Activated CD4-positive, alpha-beta T cell treated with anti-CD3 and anti-CD28 coated beads, Interleukin-2, amount 10 ng/mL, durations not matched to agents 7 days and 5 days (primary cell): ENCODE measurements at places on chromosomes 7 and 10. TPM values are rescaled to one million over a fixed set of nuclear protein-coding genes. Genes with fewer than 3 reads are reported as not detected.

The VSTM4 gene
- 0.15 TPM for total RNA-seq

GRCh38 chr10:10796774-10797415 lies 220.8 kb upstream of the CELF2 start:
- no peak overlapping the region for H3K4me3 ChIP-seq
- no peak overlapping the region for H3K27ac ChIP-seq
- DNase-seq, result no peak
- H3K4me1 ChIP-seq, result no peaks in the 10 kb centered on the region
- no peaks in the 10 kb centered on the region for H3K36me3 ChIP-seq

DNA sequence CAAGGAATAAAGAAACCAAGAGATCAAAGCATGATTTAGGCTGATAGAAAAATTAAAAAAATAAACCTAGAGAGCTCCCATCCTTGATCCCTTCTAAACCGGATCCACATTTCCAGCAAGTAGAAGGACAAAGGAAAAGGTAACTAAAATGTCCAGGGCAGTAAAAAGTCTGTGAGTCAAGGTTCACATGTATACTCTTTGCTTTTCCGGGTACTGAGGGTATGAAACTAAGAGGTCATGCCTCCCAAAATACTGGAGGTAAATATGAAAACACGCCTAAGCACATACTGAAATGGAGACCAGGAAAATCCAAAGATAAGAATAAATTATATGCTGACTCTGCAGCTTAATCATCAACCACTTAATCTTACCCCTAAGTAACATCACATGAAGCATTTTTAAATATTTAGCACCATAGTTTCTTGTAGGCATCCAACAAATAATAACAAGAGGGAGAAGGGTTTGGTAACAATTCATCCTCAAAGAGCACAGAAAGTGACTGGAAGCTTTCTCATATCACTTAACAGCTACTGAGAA lies 35.4 kb downstream of the JAZF1 start:
- no peaks in the 10 kb centered on the region for H3K36me3 ChIP-seq
- H3K27me3 ChIP-seq, result no peaks in the 10 kb centered on the region
- H3K27ac ChIP-seq, result no peak overlapping the region
- H3K4me3 ChIP-seq, result no peak overlapping the region

The OR6B1 gene
- not detected for total RNA-seq

GRCh38 chr7:100545360-100546128 lies 6.5 kb downstream of the AGFG2 start:
- no peaks in the 10 kb centered on the region for H3K27me3 ChIP-seq
- peak overlapping the region; percentile 87 for H3K27ac ChIP-seq
- DNase-seq, result no peak
- peak overlapping the region; percentile 48 for H3K4me3 ChIP-seq
- peaks cover 39% of the 10 kb centered on the region for H3K36me3 ChIP-seq

The PTPRE gene
- 24.1 TPM for total RNA-seq

The SAP25 gene
- total RNA-seq, result 34.6 TPM

- peaks cover under 1% of the 10 kb centered on the region for H3K27me3 ChIP-seq
- H3K4me1 ChIP-seq, result no peaks in the 10 kb centered on the region
- no peaks in the 10 kb centered on the region for H3K36me3 ChIP-seq
- DNase-seq, result no peak
- H3K27ac ChIP-seq, result no peak overlapping the region
These were observed 262.6 kb upstream of the LYZL1 start for GRCh38 chr10:29026065-29026797.

DNA sequence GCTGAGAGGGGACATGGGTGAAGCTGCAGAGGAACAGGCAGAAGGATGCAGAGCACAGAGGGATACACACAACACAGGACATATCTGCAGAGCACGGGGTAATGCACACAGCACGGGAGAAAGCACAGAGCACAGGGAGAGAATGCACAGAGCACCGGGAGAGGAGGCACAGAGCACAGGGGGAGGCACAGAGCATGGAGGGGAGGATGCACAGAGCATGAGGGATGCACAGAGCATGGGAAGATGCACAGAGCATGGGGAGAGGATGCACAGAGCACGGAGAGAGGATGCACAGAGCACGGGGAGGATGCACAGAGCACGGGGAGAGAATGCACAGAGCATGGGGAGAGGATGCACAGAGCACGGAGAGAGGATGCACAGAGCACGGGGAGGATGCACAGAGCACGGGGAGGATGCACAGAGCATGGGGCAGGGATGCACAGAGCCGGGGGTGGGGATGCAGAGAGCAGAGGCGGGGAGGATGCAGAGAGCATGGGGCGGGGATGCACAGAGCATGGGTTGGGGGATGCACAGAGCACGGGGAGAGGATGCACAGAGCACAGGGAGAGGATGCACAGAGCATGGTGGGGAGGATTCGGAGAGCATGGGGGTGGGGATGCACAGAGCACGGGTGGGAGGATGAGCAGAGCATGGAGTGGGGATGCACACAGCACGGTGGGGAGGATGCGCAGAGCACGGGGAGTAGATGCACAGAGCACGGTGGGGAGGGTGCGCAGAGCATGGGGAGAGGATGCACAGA lies 230.0 kb downstream of the ADAM12 start:
- H3K4me1 ChIP-seq, result peaks cover 2% of the 10 kb centered on the region
- H3K27me3 ChIP-seq, result no peaks in the 10 kb centered on the region
- no peak for DNase-seq
- no peaks in the 10 kb centered on the region for H3K36me3 ChIP-seq
- H3K27ac ChIP-seq, result no peak overlapping the region

DNA sequence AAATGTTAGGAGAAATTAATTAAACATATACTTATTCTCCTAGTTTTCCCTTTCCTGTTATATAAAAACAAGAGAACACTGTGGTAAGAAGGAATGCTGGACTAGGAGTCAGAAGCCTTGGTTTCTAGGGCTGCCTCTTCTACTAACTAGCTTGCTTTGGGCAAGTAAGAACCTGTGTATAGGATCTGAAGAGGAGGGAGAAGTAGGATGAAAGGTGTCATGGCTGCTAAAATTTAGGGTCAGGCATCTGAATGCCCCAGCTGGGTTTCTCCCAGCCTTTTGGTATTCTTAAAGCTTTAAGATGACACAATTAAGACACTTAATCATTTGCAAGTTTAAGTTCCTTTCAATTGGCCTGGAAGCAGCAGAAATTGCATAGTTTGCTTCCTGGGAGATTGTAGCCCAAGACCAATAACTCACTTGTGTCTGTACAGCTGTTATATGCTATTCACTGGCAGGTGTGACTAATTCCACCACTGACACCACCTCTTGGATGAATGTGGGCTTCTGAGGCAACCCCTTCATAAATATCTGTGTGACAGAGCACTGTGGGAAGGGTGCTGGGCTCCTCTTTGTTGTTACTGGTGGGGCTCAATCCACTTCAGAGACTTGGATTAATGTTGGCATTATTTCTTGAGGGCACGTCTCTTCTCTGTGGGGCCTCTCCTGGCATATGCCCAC lies 137.2 kb downstream of the LRMDA start:
- no peak overlapping the region for H3K27ac ChIP-seq
- DNase-seq, result no peak
- no peaks in the 10 kb centered on the region for H3K27me3 ChIP-seq
- H3K4me3 ChIP-seq, result no peak overlapping the region
- no peaks in the 10 kb centered on the region for H3K4me1 ChIP-seq

DNA sequence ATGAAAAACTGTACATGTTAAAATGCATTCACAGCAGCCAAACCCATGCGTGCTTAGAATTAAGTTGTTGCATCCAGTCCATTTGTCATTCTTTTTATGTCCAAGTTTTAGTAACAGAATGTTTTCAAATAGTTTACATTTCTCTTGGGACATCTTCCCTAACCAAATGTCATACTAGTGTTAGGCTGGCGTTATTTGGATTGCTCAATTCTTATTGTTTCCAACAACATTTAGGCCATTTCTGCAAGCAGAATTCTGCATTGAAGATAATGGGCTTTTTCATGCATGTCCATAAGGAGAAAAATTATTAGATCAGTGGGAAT lies 203.0 kb downstream of the HIBADH start:
- H3K27me3 ChIP-seq, result peaks cover 11% of the 10 kb centered on the region
- H3K27ac ChIP-seq, result no peak overlapping the region
- no peaks in the 10 kb centered on the region for H3K36me3 ChIP-seq
- no peaks in the 10 kb centered on the region for H3K4me1 ChIP-seq
- DNase-seq, result no peak

- H3K4me1 ChIP-seq, result peaks cover 18% of the 10 kb centered on the region
- H3K36me3 ChIP-seq, result peaks cover 18% of the 10 kb centered on the region
- H3K27ac ChIP-seq, result no peak overlapping the region
- H3K4me3 ChIP-seq, result no peak overlapping the region
- H3K27me3 ChIP-seq, result no peaks in the 10 kb centered on the region
- peak; percentile 16 for DNase-seq
These were observed 13.1 kb downstream of the UMAD1 start for GRCh38 chr7:7653593-7654187.

DNA sequence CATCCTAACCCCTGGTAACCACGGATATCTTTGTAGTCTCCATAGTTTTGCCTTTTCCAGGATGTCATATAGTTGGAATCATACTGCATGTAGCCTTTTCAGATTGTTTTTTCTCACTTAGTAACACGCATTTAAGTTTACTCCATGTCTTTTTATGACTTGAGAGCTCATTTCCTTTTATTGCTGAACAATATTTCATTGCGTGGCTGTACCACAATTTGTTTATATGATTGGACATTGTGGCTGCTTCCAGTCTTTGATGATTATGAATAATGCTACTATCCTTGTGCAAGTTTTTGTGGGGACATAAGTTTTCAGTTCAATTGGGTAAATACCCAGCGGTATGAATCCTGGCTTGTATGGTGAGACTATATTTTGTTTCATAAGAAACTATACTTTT lies 60.8 kb downstream of the AOAH start:
- peaks cover 18% of the 10 kb centered on the region for H3K36me3 ChIP-seq
- DNase-seq, result no peak
- peaks cover 9% of the 10 kb centered on the region for H3K4me1 ChIP-seq
- H3K4me3 ChIP-seq, result no peak overlapping the region

The ADCY1 gene
- 0.99 TPM for total RNA-seq

- H3K27ac ChIP-seq, result no peak overlapping the region
- no peak overlapping the region for H3K4me3 ChIP-seq
- no peaks in the 10 kb centered on the region for H3K36me3 ChIP-seq
- DNase-seq, result no peak
These were observed 165.5 kb downstream of the RPS24 start for GRCh38 chr10:78199005-78199725.

DNA sequence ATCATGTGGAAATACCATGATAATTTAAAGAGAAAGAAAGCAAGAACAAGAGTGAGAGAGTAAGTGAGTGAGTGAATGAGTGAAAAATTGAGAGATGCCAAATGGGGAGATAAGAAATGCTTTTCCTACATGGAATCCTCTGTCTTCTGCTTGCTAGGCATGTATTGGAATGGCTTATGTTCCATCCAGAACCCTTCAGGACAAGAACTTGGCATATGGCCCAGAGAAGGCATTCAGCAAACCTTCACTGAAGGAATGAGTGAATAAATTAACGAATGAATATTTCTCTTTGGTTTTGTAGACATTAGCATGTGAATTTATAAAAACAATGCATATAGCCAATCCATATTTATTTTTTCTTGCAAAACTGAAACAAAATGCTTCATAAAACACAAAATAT lies 162.2 kb downstream of the LRRTM3 start:
- no peak for DNase-seq
- no peak overlapping the region for H3K4me3 ChIP-seq
- no peaks in the 10 kb centered on the region for H3K36me3 ChIP-seq
- no peaks in the 10 kb centered on the region for H3K27me3 ChIP-seq
